Neuronal stem cell (in vitro differentiated cells): ENCODE measurements at places on chromosomes 7 and 10.

DNA sequence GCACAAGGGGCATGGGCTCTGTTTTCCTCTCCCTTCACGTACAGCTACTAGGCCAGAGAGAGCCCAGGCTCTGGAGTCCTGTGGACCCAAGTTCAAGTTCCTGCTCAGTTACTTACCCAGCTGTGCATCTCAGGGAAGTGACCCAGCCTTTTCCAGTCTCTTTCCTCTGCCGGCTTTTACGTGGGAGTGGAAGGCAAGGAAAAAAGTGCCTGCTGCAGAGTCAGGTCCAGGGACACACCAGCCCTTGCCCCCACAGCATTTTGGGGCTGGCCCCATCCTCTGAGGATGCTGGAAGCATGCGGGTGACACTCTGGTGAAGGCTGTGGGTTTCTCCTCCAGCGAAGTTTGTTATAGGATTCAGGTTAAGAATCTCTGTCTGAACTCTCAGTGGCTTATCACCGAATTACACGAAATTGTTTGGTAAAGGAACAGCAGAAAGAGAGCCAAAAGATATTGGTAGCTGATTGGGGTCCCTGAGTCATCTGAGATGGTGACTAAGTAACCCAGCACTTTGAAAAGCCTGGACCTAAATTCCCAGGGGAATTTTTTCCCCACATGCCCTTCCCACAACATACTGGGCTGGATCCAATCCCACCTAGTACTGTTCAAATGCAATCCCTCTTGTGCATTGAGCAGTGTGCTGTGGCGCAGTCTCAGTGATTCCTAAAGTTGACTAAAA, 424.3 kb downstream of the RPS24 start:
- DNase-seq, result no peak

GRCh38 chr7:83130623-83131545, 31.8 kb downstream of the PCLO start:
- no peak for DNase-seq

GRCh38 chr7:70082099-70082611, 483.9 kb downstream of the AUTS2 start:
- DNase-seq, result no peak

- peak; percentile 42 for DNase-seq
These were observed 64.3 kb downstream of the PUS7 start for GRCh38 chr7:105457619-105458225.

GRCh38 chr7:106057962-106058927, 53.9 kb downstream of the SYPL1 start:
- DNase-seq, result no peak

DNA sequence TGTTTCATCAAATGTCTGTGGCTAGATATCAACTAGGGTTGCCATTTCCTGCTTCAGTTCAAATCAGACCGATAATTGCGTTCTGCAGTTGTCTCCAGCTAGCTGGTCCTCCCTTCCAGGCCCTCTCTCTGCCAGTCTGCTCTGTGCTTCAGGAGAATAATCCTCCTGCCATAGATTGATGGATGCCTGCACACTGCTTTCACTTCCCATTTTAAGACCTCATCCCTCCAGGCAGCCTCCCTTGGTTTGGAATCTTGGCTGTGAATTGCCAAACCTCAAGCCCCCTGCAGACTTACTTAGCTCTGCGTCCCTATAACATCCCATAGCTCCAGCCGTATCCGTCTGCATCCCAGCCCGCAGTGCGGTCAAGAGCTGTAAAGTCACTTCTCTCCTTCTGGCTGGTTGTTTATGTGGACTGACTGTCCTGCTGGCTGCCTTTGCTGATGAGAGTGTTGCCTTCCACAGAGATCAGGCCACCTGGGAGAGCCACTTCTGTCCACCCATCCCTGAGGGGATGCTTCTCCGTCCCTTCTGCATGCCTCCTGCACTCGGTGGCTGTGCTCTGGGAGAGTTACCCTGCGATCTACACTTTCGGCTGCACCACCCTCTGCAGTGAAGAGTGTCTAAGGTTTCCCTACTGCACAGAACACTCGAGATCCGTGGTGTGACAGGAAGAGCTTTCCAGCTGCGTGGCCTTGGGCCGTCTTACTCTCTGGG, 22.4 kb upstream of the KLF6 start:
- no peak for DNase-seq

DNA sequence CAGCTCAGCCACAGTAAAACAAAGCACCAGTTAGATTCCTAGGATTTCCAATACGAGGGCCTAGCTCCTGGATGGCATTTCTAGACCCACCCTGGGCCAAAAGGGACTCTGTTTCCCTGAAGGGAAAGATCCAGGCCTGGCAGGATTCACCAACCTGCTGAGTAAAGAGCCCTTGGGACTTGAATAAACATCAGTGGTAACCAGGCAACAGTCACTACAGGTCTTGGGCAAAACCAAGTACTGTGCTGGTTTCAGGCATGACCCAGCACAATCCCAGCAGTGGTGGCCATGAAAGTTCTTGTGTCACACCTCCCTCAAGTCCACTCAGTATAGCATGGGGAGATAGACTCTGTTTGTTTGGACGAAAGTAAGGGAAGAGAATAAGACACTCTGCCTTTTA, 31.0 kb upstream of the STARD3NL start:
- DNase-seq, result no peak

DNA sequence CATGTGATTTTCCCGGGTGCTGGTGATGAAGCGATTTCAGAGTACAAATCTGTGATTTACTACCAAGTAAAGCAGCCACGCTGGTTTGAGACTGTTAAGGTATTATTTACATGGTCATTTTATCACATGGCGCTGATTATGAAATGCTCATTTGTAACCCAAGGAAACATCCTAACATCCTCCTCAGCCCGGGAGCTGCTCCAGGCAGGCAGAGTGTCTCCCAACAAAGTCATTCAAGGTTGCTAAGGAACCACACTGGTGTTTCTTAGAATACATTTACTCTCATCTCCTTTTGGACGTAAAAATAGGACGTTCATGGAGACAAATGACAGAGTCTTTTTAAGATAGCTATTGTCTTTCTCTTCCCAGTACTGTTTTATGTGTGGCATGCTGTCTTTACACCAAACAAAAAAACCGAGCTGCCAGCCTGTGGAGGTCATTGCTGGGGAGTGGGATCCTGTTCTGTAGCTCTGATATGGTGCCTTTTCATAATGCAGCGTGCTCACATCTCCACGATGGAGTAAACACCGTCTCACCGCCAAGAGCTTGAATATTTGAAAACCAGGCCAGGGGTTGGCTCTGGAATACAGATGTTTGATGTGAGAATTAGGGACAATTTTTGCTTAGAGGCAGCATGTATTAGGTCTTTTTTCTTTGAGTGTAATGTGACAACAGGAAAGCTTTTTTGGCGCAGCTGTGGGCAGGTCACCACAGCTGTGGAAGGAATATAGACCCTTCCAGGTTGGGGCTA, 119.6 kb downstream of the DOCK1 start:
- no peak for DNase-seq

DNA sequence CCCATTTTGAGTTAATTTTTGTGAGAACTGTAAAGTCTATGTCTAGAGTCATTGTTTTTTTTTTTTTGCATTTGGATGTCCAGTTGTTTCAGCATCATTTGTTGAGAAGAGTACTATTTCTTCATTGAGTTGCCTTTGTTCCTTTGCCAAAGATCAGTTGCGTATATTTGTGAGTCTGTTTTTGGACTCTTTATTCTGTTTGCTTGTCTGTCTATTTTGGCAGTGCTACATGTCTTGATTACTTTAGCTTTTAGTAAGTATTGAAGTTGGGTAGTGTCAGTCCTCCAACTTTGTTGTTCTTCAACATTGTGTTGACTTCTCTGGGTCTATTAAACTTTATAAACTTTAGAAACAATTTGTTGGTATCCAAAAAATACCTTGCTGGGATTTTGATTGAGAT, 31.6 kb downstream of the CCDC7 start:
- no peak for DNase-seq

- DNase-seq, result peak; percentile 33
These were observed 642 bp upstream of the COL13A1 start for GRCh38 chr10:69801094-69801433.

- no peak for DNase-seq
These were observed 69.5 kb downstream of the ADCYAP1R1 start for GRCh38 chr7:31121601-31122000.

GRCh38 chr7:115135769-115136410, 214.0 kb downstream of the MDFIC start:
- DNase-seq, result no peak

- DNase-seq, result no peak
These were observed 629.1 kb downstream of the ACTR3B start for GRCh38 chr7:153388611-153389010.

DNA sequence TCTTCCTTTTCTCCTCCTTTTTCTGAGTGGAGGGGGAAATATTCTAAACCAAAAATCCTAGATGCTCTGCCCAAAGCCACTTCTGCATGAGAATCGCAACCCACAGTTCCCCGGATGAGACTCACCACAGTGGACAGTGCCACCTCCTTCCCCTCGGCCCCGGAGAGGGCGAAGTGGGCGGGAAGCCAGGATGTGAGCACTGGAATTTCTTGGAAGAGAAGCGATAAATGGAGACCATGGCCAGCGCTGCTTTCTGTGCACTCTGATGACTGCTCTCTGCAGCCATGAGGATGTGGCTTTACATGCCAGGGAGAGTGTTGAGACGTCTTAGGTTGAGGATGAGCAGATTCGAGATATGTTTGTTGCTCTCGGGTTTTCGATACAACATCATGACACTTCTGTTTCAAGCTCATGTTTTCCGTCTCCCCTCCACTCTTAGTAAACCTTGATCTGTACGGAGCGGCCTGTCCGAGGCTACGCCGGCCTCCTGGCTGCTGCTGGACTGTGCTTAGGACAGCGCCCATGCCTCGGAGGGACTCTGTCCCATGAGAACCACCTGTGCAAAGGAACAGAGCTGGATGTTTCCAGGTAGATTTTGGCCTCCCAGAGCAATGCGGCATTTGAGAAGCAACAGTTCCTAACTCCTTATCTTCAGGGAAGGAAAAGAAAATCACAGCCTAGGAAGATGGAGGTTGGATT, 414.6 kb upstream of the FOXK1 start:
- DNase-seq, result no peak

- DNase-seq, result no peak
These were observed 27.1 kb downstream of the ZNF775 start for GRCh38 chr7:150406312-150406566.

GRCh38 chr10:119364645-119365600, 157.6 kb downstream of the GRK5 start:
- DNase-seq, result no peak

GRCh38 chr7:78420001-78420400, 621.4 kb downstream of the PHTF2 start:
- no peak for DNase-seq

- DNase-seq, result no peak
These were observed 22.4 kb downstream of the ZFAND2A start for GRCh38 chr7:1137517-1138167.

- DNase-seq, result no peak
These were observed 20.9 kb upstream of the PPIA start for GRCh38 chr7:44775383-44776107.

DNA sequence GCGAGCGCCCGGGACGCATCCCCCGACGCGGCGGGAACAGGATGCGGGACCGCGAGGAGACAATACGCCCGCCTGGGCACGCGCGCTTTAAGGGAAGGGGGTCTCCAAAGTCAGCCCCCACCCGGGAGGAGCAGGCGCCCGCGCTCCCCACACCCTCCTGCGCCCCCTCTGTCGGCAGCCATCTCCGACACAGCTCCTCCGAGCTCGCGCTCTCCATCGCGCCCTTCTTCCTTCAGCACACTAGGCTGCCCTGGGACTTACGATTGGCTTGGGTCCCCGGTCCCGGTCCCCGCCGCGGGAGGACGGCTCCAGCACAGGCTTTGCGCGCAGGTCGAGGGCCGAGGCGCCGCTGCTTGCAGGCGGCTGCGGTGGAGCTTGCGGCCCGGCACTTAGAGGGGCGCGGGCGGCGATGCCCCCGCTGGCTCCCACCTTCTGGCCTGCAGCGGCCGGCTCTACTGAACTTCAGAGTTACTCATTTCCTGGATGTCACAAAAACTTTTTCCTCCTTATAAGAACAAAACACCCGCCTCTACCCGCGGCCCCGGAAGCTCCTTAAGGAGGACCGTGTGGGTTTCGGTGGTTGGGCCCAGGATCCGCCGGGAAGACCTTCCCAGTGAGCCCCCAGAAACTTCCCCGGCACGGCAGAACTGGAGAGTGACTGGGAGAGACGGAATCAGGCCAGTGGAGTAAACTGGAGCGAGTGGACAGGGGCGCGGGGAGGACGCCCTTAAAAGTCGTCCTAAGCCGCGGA, at the start of gene ITPRIP:
ITPRIP (minus strand) TSS at position 481 of the 751 bp plus-strand sequence. CDS start 22,414 bp downstream, outside the sequence.
- DNase-seq, result peak; percentile 73

DNA sequence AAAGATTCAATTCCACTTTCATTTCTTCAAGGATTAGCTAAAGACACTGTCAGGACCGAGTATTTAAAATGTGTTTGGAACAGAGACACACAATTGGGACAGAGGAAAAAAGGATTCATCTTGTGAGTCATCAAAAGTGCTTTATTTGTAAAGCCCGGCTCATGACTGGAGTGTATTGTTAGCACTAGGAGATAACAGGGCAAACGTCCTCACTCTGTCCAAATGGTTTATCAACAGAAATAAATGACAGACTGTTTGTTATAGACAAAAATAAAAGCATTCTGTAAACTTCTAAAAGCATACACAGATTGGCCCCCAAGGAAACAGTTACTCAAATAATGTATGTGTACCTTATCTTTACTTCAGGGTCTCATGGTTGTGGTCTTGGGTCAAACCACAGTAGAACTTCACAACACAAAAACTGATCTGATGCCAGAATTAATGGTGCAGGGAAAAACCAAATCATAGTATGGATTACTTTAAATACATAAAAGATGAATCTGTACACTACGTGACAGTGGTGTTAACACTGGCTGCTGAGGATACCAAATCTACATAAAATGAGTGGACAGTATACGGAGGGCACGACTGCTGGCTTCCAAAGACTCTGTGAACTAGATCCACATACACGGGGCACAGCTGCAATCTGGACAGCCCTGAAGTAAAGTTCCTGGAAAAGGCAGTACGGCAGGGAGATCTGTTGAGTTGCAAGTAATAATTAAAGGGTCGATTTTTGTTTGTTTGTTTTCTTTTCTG, 179.4 kb downstream of the PIP4K2A start:
- DNase-seq, result no peak

GRCh38 chr7:156948361-156948760, 1.2 kb upstream of the NOM1 start:
- no peak for DNase-seq

DNA sequence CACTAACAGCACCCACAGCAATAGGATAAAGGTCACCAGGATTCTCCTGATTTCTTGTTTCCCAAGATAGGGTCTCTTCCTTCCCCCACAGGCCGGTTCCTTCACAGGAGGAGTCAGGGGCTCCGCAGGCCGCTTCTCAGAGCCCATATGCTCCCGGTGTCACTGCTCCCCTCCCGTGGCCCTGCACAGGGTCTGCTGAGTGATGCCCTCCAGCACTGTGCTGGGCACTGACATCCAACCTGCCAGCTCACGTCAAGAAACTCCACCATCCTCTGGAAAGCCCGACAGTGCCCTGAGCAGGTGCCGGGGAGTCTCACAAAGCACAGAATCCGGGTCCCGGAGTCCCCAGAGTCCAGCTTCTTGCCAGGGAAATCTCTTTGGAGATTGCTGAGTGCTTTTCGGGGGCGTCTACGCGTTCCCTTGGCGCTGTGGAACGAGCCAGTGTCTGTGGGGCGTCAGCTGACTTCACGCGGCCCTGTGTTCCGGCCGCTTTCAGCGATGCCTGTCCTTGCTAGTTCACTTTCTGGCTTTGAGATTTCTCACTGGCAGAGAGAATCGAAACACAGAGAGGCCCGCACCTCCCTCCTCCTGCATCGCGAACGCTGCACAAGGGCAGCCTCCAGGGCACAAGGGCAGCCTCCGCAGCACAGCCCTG, 567.5 kb downstream of the DNAJB6 start:
- no peak for DNase-seq
